ENCODE measurements at places on chromosomes 7 and 10.

GRCh38 chr7:102992938-102993717 is 80.3 kb downstream of the LRRC17 start:
- no peak for DNase-seq

DNA sequence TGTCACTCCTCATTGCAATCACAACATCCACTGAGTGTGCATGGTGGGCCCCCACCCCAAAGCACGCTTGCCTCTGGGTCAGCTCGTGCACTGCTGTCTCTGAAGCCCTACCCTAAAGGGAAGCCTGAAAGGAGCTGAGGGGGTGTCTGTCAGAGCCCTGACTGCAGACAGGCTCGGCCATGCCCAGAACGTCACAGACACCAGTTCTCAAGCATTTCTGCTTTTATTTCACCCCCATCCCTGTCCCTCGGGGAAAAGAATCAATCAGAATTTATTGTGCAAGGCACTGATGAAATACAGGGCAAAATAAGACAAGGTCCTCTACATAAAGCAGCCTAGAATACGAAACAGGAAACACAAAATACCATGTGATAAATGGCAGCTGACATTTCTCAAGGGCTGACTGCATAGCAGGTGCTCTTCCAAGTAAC is 231.8 kb downstream of the WDR37 start:
- no peak for DNase-seq

GRCh38 chr10:114682532-114682931 is 24.5 kb upstream of the ABLIM1 start:
- DNase-seq, result no peak

DNA sequence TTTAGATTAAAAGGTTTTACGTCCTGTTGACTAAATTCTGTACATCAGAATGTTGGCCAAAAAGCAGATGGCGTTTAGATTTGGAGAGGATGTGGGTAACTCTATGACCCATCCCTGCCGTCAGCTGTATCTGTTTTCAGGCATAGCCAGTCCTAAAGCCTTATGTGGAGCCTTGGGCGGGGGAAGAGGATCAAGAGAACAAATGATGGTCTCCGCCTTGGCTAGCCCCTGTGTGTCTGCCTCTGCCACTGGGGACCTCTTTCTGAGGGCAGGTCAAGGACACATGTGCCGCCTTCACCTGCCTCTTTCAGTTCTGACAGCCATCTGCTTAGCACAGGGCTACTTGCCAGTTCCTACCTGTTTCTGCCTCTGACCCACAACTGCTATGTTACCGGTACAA is 24.1 kb downstream of the PDSS1 start:
- no peak for DNase-seq

- DNase-seq, result no peak
Measured at GRCh38 chr10:3844491-3845025, 59.5 kb upstream of the KLF6 start.

DNA sequence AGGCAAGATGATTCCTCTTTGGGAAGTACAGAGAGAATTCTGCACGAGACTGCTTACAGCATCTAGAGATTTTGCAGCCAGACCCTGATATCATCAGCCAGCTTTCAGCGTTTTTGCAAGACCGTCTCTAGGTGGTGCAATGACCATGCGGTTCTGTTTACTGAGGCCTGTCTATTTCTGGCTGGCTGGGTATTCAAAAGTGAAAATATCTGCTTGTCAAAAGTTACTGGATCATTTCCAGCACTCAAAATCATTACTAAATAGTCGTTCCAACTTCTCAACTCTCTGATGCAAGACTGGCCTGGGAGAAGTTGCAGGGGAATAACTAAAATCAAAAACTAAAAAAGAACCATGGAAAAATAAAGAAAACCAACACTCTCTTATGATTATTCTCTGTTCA is 240.1 kb downstream of the ELMO1 start:
- DNase-seq, result peak; percentile 84

DNA sequence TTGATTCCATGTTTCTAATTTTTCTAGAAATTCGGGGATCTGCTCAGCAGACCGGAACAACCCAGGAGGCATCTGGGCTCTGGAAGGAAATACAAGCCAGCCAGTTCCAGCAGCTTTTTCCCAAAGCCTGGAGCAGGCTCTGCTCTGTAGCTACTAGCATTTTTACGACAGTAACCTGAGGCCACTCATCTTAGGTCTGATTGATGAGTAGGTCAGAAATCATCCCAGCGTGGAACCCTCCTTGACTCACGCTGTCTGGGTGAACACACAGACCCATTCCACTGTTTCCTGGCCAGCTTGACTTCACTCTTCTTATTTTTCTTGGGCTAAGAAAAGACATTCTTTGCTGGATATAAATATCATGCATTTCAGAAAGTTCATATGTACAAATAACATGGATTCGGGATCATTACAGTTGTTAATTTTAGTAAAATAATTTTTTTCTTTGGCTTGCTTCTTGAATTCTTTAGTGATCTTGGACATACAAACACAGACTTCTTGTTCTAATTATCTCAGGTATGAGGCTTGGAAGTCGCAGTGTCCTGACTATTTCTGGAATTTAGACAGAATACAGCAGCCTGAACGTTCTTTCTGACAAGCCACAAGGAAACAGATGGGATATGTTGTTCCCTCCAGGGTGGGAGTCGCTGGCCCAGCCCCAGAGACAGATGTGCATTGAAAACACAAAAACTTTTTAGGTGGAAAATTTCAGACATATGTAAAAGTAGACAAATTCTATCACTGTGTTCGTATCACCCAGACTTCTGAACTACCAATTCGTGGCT is 54.6 kb upstream of the PITRM1 start:
- no peak for DNase-seq

- peak; percentile 42 for DNase-seq
Measured at GRCh38 chr10:78328592-78329404, 295.1 kb downstream of the RPS24 start.

- peak; percentile 53 for DNase-seq
Measured at GRCh38 chr7:55194522-55194921, 170.6 kb upstream of the LANCL2 start.

GRCh38 chr7:95859429-95859828 is 87.1 kb downstream of the DYNC1I1 start:
- DNase-seq, result no peak

DNA sequence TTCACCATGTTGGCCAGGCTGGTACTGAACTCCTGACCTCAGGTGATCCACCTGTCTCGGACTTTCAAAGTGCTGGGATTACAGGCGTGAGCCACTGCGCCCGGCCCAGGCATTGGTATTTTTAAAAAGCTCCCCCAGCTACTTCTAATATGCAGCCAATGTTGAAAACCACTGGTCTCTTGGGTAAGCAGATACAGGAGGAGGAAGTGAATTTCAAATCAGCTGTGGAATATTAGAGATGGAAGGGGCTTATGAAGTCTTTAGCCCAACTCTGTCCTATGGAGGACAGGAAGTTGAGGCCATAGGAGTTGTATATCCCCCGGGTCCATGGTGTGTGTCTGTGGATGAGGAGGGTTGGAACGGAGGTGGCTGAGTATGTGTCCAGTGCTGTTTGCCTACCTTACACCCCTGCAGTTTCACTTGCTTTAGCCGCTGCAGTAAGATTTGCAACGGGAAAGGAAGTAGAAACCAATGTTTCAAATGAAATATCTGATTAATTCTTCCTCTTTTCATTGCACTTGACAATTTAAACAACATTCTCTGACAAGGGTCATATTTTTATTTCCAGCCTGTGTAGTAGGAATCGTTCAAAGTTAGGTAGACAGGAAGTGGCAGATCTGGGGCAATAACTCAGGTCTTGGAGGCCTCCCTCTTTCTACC is 3.4 kb downstream of the PDE6C start:
- DNase-seq, result no peak

GRCh38 chr7:96330193-96330592 is 8.3 kb upstream of the SLC25A13 start:
- DNase-seq, result no peak

DNA sequence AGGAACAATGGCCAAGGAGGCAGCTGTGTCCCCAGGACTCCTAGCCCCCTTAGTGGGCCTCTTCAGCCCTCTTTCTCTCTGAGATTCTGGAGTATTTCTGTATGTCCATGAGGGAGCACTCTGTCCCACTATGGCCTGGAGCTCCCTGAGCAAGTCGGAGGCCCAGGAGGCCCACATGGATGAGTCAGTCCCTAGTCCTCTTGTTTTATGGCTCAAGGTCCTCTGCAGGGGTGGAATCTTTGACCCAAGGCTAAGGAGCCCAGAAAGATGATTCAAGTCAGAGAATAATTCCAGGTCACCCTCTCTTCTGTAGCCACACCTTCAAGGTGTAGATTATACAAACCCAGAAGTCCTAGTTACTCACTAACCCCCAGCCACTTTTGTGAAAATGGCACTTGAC is 125.6 kb downstream of the PLXNA4 start:
- DNase-seq, result no peak

DNA sequence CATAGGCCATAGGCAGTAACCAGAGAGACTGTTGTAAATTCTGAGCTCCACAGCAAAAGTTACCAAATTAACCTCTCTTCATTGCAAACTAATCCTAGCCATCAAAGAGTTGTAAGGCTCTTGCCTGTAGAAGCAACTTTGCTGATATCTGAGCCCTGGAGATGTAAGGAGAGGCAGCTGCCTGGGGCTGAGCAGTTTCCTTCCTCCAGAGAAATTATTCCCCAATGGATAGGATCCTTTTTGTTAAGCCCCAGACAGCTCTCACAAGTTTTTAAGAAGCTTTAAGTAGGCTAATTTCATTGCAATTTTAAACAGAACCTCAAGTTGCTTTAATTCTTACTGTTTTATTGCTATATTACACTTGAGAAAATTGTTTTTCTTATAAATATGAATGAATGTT is 211.1 kb downstream of the GALNT17 start:
- DNase-seq, result no peak

- no peak for DNase-seq
Measured at GRCh38 chr7:33904681-33905388, 504 bp upstream of the BMPER start.

GRCh38 chr10:22779331-22780019 is 65.1 kb upstream of the PIP4K2A start:
- no peak for DNase-seq

DNA sequence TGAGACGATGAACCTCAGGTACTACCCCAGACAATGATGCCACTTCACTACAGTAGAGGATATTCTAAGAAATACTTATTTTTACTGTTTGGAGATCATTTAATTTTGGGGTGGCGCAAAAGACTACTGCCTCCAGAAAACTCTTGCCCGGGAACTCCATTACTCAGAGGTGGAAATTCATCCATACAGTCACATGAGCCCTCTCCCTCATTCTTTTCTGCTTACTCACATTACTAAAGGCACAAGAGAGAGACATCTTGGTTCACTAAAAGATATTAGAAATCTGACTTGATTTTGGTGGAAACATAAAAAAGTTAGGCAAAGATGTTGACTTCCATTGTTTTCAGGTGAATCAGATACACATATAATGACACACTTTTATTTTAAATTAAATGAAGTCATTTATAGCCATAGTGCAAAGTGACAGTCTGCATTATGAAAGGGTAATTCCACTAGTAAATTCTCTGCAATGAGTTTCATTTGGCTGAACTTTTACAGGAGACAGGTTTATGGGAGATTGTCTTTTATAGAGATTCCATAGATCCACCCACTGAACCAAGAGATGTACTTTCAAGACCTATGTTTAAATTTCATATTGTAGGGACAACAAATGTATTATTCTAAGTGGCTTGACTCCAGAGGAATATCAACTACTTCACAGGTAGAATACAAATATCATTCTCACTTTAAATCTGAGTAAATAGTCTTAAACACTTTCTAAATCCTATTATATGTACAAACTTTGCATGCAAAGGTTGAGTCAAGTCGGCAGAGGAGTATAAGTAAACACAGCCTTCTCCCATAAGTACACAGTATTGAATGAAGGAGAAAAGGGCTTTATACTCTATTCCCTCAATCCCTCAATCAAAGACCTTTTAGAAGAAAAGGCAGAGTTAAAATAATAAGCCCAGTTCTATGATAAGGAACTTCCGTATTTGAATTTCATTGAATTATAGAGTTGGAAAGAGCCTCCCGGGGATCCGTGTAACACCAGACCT is 18.8 kb downstream of the NEBL start:
- DNase-seq, result no peak

DNA sequence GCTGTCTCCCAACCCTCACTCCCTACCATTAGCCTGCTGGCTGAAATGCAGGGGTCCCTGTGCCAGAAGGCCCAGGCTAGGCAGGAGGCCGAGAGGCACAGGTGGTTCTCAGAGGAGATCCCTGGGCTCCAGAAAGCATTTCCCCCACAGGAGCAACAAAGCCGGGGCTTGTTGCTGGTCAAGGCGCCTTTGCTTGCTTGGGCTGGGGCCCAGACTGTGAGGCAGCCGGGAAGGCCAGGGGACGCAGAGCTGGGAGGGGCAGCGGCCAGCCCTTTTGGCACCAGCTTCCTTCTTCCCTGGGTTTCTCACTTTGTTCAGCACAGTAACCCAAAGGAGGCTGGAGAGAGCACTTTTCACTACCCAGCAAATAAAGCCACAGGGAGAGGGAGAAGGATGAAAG is 48.6 kb downstream of the FBXW4 start:
- no peak for DNase-seq

- peak; percentile 97 for DNase-seq
Measured at GRCh38 chr7:471866-472639, 47.6 kb downstream of the PDGFA start.

- no peak for DNase-seq
Measured at GRCh38 chr7:118183428-118183785, 557 bp upstream of the LSM8 start.

- DNase-seq, result no peak
Measured at GRCh38 chr10:110305767-110306451, 1.2 kb upstream of the SMNDC1 start.

- DNase-seq, result no peak
Measured at GRCh38 chr10:117662126-117662525, 119.6 kb downstream of the EMX2 start.

DNA sequence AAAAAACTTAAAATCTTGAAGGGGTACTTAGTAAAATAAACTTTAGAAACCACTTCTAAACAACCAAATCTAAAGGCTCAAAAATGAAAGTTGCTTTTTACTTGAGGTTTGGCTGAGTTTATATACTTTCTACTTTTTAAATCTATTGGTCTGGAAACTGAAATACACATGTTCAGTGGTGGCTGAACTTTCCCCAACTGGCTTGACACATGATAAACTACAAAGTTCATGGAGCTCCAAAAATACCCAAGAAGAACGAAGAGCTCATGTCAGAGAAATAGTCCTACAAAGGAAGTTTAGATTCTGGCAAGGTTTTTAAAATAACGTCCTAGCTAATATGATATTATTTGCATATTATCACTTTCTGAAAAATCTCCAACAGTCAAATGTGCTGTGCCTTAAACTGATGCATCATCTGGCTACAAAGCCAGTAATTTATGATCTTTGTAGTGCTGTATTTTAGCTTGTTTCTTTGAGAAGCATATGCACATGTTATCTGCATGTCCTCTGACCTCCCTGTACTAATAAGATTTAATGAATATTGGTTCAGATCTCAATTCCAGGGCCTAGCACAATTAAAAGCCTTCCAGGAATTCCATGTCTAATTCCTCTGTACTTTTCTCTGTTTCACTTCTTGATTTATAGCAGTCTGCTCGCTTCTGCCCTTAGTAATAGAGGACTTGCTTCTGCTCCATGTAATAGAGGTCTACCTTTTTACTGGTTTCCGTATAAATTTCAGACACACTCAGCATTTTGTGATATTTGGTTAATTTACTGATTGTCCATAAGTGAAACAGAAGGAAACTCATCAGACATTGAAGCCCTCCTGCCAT is 28.2 kb downstream of the SEMA3C start:
- DNase-seq, result no peak

- DNase-seq, result no peak
Measured at GRCh38 chr10:85857791-85858190, 508.8 kb downstream of the GRID1 start.
